Activated CD4-positive, alpha-beta T cell treated with anti-CD3 and anti-CD28 coated beads, Interleukin-2, amount 50 U/mL, for 1 hour (primary cell): ENCODE measurements at places on chromosomes 12 and 14.

- DNase-seq, result no peak
These were observed 46.0 kb upstream of the CCDC60 start for GRCh38 chr12:119288576-119288975.

GRCh38 chr12:49493900-49494299, 44.9 kb upstream of the KCNH3 start:
- DNase-seq, result no peak

DNA sequence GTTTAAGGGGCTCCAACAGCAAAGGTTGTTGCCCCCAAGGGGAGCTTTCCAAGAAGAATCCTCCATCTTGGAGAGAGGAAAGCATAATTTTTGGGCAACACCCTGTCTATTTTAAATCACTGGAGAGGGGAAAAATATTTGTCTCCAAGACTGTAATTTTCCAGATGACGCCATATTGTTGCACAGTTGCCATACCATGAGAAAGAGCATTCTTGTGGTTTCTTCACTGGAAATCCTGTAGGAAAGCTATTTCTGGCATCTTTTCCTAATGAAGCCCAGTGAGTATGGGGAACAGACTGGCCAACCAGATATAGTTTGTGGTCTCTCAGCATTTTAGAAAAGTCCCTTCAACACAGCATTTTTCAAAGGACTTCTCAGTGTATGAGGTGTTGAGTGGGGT, 88.1 kb upstream of the MANSC4 start:
- DNase-seq, result no peak

GRCh38 chr12:113664224-113664681, 192.6 kb upstream of the LHX5 start:
- DNase-seq, result no peak

- no peak for DNase-seq
These were observed 217.6 kb upstream of the SFSWAP start for GRCh38 chr12:131493068-131493826.

- no peak for DNase-seq
These were observed 6.9 kb downstream of the MTA1 start for GRCh38 chr14:105426416-105427130.

DNA sequence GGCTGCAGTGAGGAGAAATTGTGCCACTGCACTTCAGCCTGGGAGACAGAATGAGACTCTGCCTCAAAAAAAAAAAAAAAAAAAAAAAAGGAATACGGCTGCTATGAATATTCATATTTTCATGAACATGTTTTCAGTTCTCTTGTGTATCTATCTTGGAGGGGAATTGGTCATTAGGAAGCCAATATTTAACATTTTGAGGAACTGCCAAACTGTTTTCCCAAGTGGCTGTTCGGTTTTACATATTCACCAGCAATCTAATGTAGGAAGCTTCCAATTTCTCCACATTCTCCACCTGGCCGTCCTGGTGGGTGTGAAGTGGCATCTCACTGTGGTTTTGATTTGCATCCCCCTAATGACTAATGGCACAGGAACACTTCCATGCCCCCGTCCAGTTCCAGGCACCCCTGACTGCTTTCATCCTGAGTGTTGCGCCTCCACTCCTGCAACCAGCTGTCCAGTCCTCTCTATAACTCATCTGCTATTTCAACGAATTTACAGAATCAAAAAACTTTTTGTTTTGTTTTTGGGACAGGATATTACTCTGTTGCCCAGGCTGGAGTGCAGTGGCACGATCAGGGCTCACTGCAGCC, 5.7 kb downstream of the STXBP6 start:
- DNase-seq, result no peak

DNA sequence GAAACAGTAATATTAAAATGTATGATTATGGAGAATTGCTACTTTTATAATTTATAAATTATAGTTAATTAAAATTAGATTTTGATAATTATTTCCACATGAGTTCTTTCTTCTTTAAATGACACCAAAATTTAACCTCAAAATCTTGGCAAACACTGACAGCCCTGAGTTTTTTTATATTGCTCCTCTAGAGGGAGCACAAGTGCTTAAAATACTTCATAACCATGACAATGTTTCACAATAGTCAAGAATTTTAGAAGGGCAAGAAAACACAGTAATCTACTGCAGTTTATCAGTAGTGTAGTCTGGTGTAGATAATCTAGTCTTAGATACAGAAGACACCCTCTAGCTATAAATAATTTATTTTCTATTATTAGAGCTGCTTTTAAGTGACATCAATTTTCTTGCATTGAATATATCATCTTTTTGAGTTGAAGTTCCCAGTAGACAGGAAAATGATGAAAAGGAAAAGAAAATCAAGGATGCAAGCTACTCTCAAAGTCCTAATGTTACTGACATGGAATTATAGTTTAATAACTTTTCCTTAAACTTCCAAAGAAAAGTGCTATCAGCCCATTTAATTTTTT, 14.3 kb upstream of the PTGER2 start:
- no peak for DNase-seq

GRCh38 chr14:89902881-89903280, 51.6 kb downstream of the EFCAB11 start:
- DNase-seq, result no peak

GRCh38 chr14:71399057-71399487, 491.8 kb downstream of the PCNX1 start:
- DNase-seq, result no peak

- DNase-seq, result no peak
These were observed 268.7 kb downstream of the AKAP6 start for GRCh38 chr14:32597771-32598170.

DNA sequence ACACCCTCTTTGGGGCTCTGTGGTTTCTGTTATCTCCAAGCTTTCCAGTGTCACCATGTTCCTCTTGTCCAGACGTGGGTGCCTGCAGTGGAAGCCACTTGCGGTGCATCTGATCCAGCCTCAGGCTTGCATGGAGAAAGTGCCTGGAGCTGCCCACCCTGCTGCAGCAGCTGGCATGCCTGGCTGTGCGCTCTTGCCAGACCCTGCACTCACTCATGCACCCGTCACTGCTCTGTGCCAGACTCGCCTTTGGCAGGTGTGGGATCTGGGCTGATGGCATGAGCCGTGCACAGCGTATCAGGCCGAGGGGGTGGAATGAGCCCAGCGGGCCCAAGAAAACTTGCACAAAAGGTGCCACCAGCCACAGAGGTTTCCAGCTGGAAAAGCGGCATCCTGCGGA, 105.1 kb downstream of the MNAT1 start:
- DNase-seq, result no peak

DNA sequence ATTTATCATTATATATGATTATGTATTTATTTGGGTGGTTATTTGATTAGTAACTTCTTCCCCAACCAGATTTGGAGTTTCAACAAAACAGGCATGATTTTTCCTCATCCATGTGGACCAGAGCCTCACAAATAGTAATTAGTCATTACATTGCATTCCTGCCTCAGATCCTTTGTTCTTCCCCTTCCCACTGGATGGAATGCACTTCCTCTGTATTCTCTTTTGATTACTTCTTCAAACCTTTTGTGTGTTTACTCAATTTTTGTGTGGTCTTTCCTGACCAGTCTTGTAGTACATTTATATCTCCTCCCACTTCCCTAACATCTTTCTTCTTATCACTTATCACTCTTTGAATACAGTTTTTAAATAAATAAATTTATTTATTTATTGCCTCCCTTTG, 15.5 kb downstream of the SYT1 start:
- no peak for DNase-seq

GRCh38 chr14:99043756-99044155, 228.2 kb downstream of the BCL11B start:
- DNase-seq, result no peak

DNA sequence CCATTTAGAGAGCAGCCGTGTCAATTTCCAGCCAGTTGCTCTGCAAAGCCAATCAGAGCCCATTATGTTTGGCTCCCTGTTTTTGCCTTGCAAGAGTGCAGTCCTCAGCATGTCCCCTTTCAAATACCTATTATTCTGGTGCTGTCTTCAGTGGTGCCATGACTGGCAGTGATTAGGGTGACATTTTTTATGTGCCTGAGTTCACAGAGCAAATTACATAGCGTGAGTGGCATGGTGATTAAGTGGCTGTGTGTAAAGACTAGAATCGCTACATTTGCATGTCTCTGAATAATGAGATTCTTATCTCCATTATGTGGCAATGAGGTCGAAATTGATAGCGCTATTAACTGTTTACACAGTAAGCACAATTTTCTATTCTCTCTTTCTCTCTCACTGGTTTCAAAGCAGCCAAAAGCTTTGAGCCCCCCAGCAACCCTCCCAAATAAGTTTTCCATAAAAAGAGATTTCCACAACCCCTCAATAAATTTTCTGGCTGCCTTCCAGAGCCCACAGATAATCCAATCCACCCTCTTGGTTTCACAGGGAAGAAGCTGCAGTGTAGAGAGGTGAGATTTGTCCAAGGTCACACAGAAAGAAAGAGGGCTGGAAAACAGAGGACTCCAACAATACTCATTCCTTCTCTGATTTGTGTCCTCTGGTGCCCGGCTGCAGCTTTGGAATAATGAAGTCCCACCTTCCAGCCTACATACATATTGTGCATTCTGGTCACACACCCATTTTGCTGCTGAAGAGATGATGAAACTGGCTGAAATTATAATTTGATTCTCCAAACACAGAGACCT, 58.8 kb upstream of the NUDT4 start:
- DNase-seq, result no peak

DNA sequence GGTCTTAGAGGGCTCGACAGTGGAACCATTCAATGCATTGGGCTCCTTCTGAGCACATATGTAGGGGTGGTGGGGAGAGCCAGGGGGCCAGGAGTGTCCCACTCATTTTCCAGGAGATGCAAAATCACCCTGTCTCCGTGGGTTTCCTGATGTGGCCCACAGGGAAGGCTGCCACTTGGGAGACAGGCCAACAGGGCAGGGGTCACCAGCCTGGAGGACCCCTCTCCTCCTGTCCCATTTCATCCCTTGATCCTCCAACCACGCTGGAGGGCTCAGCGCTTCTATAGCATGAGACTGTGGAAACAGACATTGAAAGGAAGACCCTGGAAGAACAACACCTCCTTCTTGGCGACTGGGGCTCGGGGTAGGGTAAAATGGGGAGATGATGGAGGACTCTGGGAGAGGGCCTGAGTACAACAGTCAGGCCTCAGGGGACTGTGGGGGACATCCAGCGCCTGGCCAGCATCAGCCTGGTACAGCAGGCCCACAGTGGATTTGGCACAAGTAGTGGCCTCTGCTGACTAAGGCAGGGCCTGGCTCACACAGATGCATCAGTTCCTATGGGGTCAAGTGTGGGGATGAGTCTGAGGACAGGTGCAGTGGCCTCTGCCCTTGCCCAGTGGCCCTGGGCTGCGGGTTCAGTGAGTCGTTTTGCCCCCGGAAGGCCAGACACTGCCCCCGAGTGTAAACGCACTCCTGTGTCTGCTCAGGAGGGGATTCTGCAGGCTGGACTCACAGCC, 68.0 kb downstream of the PRIMA1 start:
- DNase-seq, result no peak

- no peak for DNase-seq
These were observed 52.0 kb downstream of the PEX5 start for GRCh38 chr12:7241404-7242005.

DNA sequence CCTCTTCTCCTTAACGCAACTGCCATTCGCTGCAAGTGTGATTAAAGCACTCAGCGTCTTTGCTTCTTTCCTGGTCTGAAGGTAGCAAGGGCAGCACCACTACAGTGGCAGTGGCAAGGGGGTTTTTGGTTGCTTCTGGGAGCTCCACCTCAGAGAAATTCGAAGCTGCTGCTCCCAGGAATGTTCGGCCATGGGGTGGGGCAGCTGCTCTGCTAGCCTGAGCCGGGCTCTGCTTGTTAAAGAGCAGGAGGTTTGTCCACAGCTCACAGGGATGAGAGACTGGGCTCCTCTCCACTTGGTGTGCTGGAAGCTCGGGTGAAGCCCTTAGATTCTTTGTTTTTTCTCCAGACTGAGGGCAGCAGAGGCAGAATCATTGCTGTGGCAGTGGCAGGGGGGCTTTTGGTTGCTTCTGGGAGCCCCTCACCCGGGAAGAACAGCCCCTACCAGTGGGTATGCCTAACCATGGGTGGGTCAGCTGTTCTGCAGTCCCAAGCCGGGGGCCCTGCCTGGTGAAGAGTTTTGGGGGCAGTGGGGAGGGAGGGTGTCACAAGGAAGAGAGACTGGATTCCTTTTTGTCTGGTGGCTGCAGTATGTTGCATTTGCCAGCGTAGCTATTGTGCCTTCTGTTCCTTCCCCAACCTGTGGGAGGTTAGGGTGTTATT, 340.2 kb downstream of the AEBP2 start:
- no peak for DNase-seq

- DNase-seq, result no peak
These were observed 34.7 kb downstream of the MIA2 start for GRCh38 chr14:39268393-39268792.

DNA sequence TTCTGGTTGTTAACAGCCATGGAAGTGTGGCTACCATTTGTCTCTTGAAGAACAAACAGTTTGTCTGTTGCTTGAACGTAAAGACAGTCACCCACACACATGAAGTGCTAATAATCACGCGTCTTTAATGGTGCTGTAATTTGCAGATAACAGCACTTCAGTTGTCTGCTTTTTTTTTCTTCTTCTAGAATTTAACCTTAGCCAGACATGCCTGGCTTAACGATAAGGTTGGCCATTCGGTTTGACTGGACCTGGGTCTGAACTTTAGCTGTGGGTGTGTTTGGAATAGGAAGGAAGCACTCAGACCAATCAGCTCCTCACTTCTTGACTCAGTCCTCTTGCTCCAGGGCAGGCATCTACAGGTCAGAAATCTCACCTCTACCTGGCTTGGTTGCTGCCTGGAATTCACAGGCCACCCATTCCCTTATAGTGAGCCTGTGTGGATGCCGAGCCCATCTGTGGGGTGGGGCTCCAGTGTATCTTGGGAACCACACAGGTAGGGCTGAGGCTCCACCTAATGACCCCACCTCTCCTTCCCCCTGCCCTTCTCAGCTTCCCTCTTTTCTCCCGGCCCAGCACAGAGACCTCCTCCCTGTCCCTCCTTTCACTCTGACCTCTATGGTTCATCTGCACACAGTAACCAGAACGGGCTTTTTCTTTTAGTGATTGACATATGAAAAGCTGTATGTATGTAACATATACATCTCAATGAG, 246.4 kb upstream of the PWP1 start:
- no peak for DNase-seq

- no peak for DNase-seq
These were observed 104.0 kb downstream of the CCDC91 start for GRCh38 chr12:28294300-28294699.

GRCh38 chr14:33728010-33728498, 222.8 kb downstream of the EGLN3 start:
- DNase-seq, result no peak
